EH (cell line): ENCODE measurements at places on chromosomes 5 and 9.

DNA sequence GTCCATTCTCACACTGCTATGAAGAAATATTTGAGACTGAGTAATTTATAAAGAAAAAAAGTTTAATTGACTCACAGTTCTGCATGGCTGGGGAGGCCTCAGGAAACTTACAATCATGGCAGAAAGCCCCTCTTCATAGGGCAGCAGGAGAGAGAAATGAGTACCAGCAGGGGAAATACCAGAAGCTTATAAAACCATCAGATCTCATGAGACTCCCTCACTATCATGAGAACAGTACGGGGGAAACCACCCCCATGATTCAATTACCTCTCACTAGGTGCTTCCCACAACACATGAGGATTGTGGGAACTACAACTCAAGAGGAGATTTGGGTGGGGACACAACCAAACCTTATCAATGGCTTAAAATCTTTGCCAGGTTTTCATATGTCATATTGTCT, 20.3 kb upstream of the TENT4A start:
- no peak for DNase-seq

- DNase-seq: no peak
Observed at GRCh38 chr9:83722726-83723495, 15.2 kb upstream of the UBQLN1 start.

DNA sequence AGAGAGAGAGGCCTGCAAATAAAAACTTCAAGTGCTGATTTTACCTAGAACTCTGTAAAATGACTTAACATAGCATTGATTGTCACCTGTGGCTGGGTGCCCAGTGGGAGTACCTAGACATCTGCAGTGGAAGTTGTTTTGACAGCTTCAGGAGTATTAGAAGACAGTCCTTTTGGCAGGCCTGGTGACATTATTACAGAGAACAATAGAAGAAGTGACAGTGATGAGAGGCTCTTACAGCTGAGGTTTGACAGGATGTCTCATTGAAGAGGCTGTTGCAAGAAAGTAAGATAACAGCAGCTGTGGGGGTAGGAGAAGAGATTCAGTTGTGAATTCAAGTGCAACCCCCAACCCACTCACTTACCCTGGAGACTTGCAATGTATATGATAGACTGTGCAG, 27.9 kb upstream of the MUSK start:
- no peak for DNase-seq

DNA sequence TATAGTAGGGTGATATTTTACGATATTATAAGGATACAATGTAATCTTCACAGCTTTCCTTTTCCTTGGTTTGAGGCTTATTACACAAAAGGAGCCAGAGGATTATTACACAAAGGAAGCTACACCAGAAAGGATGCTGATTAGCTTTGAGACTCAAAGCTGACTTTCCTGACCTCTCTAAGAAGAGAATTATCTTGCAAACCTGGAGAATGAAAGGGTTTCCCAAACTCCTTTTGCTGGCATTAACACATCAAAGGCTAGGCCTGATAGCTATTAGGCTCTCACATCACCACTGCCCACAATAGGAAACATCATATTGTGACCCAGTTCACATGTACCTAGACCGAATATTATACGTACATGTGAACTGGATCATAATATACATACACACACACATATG, 34.2 kb upstream of the CHD1 start:
- DNase-seq: no peak

GRCh38 chr5:140111011-140111858, 2.7 kb upstream of the PURA start:
- DNase-seq: no peak

DNA sequence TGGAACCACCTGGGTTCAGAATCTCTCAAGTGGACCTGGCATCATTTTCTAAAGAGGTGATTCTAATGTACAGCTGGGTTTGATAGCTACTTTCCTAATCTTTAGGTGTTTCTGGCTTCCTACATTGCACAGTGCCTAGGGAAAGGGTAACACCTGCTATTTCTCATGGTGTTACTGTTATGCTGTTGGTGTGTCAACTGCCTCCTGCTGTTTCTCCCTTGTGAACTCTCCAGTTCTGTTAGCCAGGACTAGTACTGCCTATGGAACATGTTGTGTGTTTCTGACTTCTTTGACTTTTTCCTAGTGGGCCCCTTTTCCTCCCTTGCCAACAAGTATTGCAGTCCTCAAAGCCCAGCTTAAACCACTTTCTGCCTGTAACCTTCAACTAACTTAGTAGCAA, 5.5 kb downstream of the ARHGEF28 start:
- DNase-seq: no peak

- no peak for DNase-seq
Observed at GRCh38 chr5:31916327-31916726, 257.8 kb downstream of the GOLPH3 start.

- peak; percentile 65 for DNase-seq
Observed at GRCh38 chr5:179805529-179806249, 977 bp downstream of the MGAT4B start.

- no peak for DNase-seq
Observed at GRCh38 chr9:126150411-126151030, 176.1 kb upstream of the MVB12B start.

DNA sequence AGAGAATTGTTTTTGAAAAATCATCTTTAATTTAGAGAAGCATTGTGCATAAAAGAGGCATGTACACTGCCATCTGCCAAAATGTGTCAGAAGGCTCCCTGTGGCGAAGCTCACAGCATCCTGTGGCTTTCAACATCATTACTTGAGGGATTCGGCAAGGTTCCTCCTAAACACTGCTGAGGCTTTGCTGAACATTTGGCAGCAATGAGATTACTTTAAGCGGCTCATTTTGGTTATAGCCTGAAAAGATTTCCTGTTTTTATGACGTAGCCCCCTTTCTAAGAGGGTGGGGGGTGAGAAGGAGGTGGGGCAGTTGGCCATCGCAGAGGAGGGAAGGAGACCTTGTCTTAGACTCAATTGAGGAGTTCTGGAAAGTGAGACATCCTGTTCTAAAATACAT, 469.4 kb downstream of the RASEF start:
- DNase-seq: no peak

GRCh38 chr5:125190232-125191087, 444.0 kb upstream of the ZNF608 start:
- DNase-seq: peak; percentile 29

GRCh38 chr9:90909225-90909624, 107.6 kb downstream of the SYK start:
- no peak for DNase-seq

- DNase-seq: no peak
Observed at GRCh38 chr5:151632524-151632923, 41.4 kb upstream of the FAT2 start.

GRCh38 chr5:173655196-173655797, 38.8 kb upstream of the BOD1 start:
- no peak for DNase-seq

- DNase-seq: no peak
Observed at GRCh38 chr9:103669296-103669695, 424.8 kb upstream of the SMC2 start.

DNA sequence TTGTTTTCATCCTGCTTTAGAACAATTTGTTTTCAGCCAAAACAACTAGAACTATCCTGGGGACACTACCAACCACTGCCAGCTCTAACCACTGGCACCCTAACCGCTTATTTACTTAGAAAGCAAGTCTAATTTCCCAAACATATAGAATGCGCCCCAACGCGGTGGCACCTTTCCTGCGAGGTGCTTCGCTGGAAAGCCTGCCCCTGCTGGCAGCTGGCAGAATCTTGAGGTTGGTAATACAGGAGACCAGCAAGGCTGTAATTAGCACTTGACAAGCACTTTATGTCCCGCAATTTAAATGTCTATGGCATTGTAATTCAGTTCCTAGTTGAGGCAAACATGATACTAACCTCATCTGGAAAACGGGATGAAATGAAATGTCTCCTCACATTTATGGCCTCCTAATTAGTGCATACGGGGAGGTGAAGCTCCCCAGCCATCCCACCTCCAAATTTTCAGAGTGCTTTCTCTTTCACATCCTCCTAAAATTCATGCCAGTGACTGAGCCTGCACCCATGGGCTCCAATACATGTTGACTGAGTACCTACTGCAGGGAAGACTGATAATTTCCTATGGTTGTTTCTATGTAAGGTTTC, 30.4 kb downstream of the GABBR2 start:
- peak; percentile 9 for DNase-seq

DNA sequence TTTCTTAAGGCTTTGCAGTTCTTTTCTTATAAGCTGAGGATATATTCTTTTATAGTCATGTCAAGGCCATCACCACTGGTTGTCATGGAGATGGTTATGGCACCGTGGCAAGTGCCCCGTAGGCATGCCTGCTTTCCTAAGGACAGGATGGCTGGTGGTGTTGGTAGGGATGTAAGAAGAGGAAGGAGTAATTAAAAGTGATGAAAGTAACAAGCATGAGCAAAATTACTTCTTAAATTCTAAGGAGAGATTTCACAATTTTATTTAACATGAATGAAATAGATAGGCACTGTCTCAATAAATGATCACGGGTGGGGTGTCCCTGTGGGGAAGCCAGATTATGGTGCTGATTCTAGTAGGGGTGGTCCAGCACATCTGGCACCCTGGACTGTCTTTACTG, 290.2 kb upstream of the KLF4 start:
- no peak for DNase-seq

DNA sequence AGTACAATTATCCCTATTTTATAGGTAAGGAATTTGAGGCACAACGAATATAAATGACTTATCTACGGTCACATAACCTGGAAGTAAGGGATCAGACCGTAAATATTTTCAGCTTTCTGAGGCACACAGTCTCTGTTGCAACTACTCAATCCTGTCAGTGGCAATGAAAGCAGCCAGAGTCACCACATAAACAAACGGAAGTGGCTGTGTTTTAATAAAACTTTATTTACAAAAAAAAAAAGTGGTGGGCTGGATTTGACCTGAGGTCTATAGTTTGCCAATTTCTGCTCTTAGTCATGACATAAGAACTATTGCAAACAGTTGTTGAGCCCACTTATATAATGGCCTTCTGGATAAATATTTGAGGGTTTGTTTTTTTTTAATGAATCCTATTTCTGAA, 29.6 kb downstream of the ZNF366 start:
- DNase-seq: peak; percentile 40

- DNase-seq: peak; percentile 8
Observed at GRCh38 chr9:7802666-7803065, 3.1 kb upstream of the DMAC1 start.

GRCh38 chr9:121075251-121076036, 689 bp downstream of the CNTRL start:
- no peak for DNase-seq

GRCh38 chr5:5198135-5198534, 58.0 kb downstream of the ADAMTS16 start:
- DNase-seq: no peak
